ENCODE measurements at places on chromosomes 6 and 20.
A peak's percentile ranks its signal among the peaks of the same experiment; 100 is the strongest.

- DNase-seq: peak; percentile 33
Measured at GRCh38 chr20:23079016-23079351, 7.1 kb downstream of the CD93 start.

DNA sequence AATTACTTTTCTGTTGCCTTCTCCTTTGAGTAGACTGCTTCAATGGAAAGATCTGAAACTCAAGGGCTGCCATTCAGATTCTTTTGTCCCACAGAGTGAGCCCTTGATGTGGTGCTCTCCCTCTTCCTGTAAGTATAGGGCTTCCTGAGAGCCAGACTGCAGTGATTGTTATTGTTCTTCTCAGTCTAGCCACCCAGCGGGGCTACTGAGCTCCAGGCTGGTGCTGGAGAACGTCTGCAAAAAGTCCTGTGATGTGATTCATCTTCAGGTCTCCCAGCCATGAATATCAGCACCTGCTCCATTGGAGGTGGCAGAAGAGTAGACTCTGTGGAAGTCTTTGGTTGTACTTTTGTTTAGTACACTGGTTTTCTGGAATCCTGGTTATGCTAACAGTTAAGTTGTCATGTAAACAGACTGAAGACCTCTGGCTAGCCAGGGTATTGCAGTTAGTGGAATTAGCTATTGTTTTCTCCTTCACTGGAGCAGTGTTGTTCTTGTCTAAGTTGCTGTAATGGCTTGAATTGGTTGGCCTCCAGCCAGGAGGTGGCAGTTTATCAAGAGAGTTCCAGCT is 240.9 kb downstream of the COL12A1 start:
- DNase-seq: no peak

DNA sequence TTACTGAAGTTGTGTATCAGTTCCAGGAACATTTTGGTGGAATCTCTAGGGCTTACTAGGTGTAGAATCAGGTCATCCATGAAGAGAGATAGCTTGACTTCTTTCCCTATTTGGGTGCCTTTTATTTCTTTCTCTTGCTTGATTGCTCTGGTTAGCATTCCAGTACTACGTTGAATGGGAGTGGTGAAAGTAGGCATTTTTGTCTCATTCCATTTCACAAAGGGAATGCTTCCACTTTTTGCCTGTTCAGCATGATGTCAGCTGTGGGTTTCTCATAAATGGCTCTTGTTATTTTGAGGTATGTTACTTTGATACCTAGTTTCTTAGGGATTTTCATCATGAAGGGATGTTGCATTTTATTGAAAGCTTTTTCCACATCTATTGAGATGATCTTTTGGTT is 195.3 kb downstream of the MOXD1 start:
- no peak for DNase-seq

DNA sequence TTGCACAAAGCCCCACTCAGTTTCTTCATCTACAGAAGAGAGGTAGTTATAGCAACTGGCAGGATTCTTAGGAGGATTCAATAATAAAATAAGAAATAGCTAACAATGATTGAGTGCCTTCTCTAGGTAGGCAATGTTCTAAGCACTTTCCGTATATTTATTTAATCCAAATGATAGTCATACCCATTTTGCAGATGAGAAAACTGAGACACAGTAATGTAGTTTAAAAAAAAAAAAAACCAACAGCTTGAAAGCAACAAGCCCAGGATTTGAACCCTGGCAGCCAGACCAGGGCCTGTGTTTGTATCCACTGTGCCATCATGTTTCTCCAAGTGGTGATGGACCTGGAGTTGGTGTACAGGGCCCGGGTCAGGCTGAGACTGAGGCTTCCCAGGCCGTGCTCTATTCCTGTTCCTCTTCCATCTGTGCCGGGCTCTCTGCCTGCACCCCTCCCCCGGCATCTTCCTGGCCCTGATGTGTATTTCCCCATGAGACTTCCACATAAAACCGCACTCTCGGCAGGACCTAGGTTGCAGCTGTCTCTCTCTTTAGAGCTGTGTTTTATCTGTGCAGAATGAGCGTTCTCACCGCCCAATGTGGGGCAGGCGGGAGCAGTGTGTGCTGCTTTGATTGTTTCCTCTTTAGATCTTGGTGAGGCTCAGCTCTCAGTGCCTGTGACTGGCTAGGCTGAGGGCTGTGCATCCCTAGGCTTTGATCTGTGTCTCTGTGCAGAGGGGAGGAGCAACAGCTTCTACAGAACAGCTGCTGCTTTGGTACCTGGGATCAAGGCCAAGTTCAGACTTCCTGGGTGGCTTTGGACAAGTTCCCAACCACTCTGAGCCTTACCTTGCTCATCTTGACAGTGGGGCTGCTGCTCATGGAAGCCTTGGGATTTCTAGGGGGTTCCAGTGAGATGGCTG is 49.5 kb downstream of the TOX2 start:
- peak; percentile 80 for DNase-seq

DNA sequence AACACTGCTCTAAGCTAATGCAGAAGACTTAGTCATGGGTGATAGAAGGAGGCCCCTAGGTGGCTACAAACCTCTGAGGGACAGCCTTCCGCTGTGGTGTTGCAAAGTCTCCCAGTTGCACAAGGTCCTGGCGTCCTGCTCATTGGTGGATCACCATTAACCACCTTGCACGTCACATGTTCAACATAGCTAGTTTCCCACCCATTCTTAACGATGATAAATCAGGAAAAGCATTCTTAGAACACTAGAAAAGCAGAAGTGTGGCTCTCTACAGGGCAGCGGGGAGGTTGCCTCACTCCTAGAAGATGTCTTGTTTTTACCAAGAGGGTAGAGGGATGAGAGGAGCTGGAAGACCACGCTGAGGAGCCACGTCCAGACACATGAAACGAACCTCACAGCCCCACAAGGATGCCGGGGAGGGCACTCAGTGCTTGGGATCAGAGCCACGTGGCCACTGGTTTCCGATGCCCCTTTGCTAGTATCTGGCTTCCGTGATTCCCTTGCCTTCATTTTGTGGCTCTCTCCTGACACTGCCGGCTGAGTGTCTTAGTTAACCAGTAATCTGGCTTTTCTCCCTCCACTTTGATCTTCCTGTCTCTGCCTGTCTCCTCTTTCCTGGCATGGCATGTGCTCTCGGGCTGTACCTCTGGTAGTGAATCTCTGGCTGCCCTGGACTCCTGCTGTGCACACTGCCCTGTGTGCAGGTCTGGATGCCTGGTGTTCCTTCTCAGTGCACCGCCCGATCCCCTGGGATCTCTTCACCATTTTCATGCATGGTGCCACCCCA is 91.4 kb upstream of the NEDD9 start:
- DNase-seq: no peak

DNA sequence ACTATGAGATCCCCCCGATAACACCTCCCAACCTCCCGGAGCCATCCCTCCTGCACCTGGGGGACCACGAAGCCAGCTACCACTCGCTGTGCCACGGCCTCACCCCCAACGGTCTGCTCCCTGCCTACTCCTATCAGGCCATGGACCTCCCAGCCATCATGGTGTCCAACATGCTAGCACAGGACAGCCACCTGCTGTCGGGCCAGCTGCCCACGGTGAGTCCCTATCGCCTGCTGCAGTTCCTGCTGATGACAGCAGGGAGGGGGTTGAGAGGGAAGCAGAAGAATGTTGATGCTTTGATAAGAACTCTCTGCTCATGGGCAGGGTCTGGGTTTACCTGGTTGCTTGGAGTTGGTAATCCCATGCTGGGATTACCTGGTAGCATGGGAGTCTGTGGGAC is 91.9 kb downstream of the TOX2 start:
- DNase-seq: no peak

- no peak for DNase-seq
Measured at GRCh38 chr20:23277316-23277715, 73.3 kb upstream of the NXT1 start.

DNA sequence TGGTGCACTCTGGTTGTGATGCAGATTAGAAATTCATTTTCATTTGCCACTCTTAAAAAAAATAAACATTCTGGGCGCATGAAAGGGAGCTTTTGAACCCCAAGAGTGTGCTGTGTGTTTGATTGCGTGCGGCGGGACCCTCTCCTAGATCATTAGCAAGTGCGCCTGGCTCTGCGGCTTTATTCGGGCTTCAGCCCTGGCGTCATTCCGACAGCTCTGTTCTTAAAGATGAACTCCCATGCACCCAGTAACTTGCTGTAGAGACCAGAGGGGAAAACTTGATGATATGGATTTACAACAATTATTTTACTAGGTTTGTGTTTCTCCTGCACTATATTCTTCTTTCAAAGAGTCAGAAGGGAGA is 48.9 kb upstream of the ARMC2 start:
- no peak for DNase-seq

DNA sequence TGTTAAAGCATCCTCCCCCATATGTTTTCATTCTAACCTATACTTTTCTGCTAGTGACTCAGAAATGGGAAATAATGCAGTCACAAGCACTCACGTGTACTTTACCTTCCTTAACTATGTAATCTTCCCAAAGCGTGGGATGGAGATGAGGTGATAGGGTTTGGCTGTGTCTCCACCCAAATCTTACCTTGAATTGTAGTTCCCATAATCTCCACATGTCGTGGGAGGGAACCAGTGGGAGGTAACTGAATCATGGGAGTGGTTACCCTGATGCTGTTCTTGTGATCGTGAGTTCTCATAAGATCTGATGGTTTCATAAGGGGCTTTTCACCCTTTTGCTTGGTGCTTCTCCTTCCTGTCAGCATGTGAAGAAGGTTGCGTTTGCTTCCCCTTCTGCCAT is 35.4 kb downstream of the AGPAT4 start:
- DNase-seq: no peak

- no peak for DNase-seq
Measured at GRCh38 chr6:130178692-130179091, 44.1 kb downstream of the SAMD3 start.

DNA sequence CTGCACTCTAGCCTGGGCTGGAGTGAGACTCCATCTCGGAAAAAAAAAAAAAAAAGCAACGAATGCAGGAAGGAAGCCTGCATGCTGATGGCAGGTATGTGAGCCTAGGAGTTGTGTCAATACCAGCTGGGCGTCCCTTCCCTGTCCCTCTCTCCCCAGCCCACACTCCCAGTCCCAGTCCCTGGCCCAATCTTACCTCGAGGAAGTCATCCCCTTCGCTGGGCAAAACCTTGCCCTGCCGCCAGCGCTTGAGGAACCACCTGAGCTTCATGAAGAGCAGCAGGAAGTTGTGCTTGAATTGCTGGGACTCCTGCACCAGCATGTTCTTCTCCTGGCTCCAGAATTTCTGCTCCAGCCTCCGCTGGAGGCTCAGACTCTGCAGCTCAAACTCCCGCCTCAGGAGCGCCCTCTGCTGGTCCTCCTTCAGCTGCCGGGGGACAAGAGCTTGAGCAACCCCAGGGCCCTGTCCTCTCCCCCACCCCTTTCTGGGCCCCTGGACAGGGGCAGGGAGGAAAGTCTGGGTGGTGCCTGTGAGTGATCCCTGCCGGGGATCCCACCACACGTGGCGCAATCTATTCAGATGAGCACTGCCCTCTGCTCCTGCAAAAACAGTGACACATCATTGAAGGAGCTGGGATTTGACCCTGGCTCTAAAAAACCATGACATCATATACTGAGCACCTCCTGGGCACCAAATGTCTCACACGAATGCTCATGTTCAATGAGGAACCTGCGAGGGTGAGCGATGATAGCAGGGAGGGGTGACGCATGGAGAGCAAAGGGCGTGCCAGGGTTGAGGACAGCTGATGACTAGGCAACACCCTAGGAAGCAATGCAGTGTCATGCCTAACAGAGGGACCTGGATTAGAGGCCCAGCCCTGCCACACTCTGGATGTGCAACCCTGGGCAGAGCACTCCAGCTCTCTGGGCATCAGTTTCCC is 35.0 kb upstream of the DSN1 start:
- DNase-seq: peak; percentile 64

DNA sequence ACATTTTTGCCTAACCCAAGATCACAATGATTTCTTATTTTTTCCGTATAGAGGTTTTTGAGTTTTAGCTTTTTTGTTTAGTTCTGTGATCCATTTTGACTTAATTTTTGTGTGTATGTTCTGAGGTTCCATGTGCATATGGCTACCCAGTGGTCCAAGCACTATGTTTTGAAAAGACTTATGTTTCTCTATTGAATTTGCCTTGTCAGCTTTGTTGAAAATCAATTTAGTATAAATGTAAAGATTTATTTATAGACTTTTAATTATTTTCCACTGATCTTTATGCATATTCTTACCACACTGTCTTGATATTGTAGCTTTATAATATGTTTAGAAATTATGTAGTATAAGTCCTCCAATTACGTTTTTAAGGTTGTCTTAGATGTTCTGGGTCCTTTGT is 10.2 kb downstream of the TM9SF4 start:
- DNase-seq: no peak

DNA sequence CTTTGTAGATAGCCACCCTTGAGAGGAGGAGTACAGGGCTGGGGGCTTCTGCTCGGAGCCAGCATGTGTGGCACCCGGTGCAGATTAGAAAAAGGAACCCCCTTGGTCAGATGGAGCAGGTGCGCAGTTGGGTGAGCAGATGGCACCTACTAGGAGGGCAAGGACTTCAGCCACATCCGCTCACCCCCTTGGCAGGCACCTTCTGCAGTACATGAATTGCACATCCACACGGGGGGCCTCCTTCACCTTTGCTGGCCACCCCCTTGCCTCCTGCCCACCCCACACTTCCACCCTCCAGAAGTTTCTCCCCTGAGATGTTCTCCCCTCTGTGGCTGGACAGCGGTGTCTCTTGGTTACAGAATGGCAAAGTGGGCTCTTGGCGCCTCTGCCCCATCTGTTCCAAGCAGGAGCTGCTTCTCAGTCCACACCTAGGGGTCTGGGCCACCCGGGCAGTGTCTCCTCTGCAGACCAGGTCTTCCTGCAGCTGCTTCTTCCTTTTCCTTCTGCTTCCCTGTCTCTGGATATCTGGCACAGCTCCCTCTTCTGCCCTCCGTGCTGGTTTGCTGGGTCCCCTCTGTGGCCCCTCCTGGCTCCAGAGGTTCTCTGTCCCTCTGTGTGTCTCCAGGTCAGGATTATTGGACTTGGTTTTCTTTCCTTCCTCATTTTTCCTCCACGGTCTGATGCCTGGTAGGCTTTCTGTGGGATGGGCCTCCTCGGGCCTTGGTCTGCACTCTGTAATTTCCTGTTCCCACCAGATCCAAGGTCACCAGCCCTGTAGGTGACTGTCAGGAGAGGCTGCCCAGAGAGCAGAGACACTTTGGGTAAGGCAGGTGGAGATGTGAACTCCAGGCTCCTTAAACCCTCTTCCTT is 4.1 kb downstream of the MDFI start:
- no peak for DNase-seq

DNA sequence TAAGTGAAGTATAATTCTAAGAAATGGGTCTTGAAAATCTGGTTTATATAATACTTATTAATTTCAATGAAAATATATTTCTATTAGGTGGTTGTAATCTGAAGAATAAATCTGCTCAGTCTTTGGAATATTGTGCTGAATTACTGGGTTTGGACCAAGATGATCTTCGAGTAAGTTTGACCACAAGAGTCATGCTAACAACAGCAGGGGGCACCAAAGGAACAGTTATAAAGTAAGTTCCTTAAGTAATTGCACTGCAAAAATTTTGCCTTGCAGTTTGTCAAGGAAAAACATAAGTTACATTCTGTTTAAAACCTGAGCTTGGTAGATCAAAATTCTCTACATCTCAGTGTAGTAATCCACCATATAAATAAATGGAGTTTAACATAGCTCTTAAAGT is 106.0 kb downstream of the MYO6 start:
- DNase-seq: peak; percentile 66

DNA sequence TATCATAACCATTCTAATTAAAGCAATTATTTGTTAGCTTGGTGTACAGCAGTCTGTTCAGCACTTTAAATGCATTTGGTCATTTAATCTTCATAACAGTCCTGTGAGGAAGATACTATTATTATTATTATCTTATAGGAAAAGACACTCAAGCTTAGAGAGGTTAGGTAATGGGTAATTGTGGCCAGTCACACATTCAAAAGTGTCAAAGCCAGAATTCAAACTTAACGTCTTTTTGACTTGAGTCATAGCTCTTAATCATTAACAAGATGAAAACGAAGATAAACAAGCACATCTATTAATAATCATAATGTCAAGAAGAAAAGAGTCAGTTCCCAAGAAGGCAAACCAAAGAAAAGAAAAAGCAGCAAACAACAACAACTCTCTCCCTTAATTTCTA is 251.0 kb downstream of the SYNE1 start:
- no peak for DNase-seq
